ENCODE measurements at places on chromosomes 6 and 20.

DNA sequence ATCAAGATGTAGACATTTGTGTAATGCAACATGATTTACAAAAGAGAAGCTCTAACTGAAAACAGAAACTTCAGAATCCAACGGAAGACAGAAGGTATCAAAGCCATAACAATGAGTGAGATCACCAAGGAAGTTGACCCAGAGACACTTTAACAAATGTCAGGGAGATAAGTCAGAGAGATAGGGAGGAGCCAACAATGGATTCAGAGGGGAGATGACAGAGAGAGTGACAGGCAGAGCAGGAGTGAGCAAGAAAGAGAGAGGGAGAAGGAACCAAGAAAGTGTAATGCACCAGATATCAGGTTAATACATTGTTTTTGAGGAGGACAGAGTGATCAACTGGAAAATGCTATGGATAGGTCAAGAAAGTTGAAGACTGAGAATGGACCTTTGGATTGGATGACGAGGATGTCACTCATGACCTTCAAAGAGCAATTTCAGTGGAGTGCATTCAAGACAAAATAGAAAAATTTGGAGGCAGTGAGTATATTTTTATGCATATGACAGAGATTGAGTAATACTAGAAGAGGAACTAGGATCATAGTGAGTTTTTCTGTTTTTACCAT lies 86.6 kb downstream of the TRDN start:
- H3K27ac ChIP-seq = no peak overlapping the region
- no peaks in the 10 kb centered on the region for H3K27me3 ChIP-seq
- DNase-seq = no peak
- H3K36me3 ChIP-seq = no peaks in the 10 kb centered on the region
- H3K4me3 ChIP-seq = no peak overlapping the region
- no peaks in the 10 kb centered on the region for H3K4me1 ChIP-seq

DNA sequence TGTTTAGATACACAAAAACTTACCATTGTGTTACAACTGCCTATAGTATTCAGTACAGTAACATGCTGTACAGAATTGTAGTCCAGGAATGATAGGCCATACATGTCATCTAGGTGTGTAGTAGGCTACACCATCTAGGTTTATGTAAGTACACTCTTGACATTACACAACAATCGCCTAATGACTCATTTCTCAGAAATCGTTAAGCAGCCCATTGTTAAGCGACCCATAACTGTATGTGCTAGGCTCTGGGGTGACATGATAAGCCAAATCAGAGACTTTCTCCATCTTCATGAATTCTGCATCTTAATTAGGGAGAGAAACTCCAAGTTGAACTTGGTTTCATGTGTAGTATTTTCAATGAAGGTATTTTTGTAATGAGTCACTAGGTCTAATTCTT lies 17.2 kb downstream of the STK35 start:
- H3K27me3 ChIP-seq = no peaks in the 10 kb centered on the region
- H3K36me3 ChIP-seq = peaks cover 21% of the 10 kb centered on the region
- no peak overlapping the region for H3K27ac ChIP-seq
- peaks cover 50% of the 10 kb centered on the region for H3K4me1 ChIP-seq

DNA sequence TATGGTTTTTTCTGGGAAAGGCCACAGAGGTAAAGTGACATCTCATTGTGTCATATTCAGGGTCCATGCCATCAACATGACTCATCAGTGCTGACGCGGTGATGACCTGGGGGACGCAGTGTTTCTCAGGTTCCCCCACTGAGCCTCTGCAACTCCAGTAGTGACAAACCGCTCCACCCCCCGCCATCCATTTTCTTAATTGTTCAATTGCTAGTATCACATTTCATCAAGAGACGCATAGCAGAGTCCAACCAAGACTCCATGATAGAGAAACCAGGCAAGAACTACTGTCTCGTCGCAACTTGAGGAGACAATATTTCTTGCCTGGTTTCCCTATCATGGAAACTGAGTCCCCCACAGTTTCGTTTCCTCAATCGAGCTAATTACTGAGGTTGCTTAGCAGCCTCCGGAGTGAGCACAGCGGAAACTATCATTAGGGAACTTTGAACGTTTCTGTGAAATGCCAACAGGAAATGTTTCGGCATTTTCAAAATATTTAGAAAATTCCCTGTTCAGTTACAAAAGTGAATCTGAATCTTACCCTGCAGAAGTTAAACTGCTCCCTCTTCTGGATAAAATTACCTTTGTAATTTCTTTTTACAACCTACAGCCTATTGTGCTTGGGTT lies 12.2 kb upstream of the SERPINB1 start:
- H3K4me3 ChIP-seq = peak overlapping the region; percentile 39
- DNase-seq = peak; percentile 47
- no peaks in the 10 kb centered on the region for H3K36me3 ChIP-seq
- peaks cover 70% of the 10 kb centered on the region for H3K4me1 ChIP-seq
- peak overlapping the region; percentile 92 for H3K27ac ChIP-seq

GRCh38 chr20:54152227-54153040 lies 21.4 kb downstream of the CYP24A1 start:
- H3K27ac ChIP-seq = no peak overlapping the region
- H3K36me3 ChIP-seq = no peaks in the 10 kb centered on the region
- no peak overlapping the region for H3K4me3 ChIP-seq
- H3K4me1 ChIP-seq = no peaks in the 10 kb centered on the region
- H3K27me3 ChIP-seq = no peaks in the 10 kb centered on the region

- DNase-seq = no peak
- no peak overlapping the region for H3K4me3 ChIP-seq
- no peak overlapping the region for H3K27ac ChIP-seq
- no peaks in the 10 kb centered on the region for H3K27me3 ChIP-seq
- H3K36me3 ChIP-seq = peaks cover 14% of the 10 kb centered on the region
Measured at GRCh38 chr20:63718996-63719395, 11.2 kb downstream of the ZGPAT start.

DNA sequence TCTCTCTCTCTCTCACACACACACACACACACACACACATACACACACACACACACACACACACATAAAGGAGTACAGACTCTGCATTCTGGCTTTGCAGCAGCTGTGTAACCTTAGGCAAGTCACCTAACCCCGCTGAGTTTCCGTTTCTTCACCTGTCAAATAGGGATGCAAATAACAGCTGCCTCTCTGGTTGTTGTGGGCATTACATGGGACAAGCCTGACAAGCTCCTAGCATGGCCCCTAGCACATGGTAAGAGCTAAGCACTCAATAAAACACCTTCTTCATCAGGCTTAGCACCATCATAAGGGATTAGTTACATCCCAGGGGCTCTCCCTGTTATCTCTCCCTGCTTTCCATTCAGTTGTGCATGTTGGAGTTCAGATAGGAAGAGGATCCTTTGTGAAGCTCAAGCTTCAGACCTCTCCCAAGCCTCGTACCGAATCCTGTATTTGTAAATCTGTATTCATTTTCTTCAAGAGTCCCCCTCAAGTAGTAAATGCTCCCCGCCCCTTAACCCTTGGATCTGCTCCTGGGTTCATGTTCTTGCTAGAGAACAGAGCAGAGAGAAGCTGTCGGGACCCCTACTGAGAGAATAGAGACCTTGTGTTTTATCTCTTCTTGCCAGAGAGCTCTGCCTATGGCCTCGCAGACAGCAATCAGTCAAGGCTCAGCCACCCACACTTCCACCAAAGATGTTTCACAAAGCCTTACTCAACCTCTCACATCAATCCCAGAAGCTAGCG lies 2.2 kb downstream of the SLC13A3 start:
- H3K27ac ChIP-seq = no peak overlapping the region
- peaks cover 4% of the 10 kb centered on the region for H3K27me3 ChIP-seq
- H3K36me3 ChIP-seq = no peaks in the 10 kb centered on the region
- DNase-seq = no peak
- no peak overlapping the region for H3K4me3 ChIP-seq
- no peaks in the 10 kb centered on the region for H3K4me1 ChIP-seq

- no peak overlapping the region for H3K27ac ChIP-seq
- no peak for DNase-seq
- peaks cover 29% of the 10 kb centered on the region for H3K4me1 ChIP-seq
- no peak overlapping the region for H3K4me3 ChIP-seq
- peaks cover 15% of the 10 kb centered on the region for H3K36me3 ChIP-seq
Measured at GRCh38 chr6:26545627-26546026, 7.5 kb downstream of the HMGN4 start.

- no peaks in the 10 kb centered on the region for H3K27me3 ChIP-seq
- no peak overlapping the region for H3K27ac ChIP-seq
- H3K36me3 ChIP-seq = no peaks in the 10 kb centered on the region
- no peak overlapping the region for H3K4me3 ChIP-seq
- H3K4me1 ChIP-seq = no peaks in the 10 kb centered on the region
- DNase-seq = no peak
Measured at GRCh38 chr6:39951716-39952115, 17.5 kb upstream of the MOCS1 start.

DNA sequence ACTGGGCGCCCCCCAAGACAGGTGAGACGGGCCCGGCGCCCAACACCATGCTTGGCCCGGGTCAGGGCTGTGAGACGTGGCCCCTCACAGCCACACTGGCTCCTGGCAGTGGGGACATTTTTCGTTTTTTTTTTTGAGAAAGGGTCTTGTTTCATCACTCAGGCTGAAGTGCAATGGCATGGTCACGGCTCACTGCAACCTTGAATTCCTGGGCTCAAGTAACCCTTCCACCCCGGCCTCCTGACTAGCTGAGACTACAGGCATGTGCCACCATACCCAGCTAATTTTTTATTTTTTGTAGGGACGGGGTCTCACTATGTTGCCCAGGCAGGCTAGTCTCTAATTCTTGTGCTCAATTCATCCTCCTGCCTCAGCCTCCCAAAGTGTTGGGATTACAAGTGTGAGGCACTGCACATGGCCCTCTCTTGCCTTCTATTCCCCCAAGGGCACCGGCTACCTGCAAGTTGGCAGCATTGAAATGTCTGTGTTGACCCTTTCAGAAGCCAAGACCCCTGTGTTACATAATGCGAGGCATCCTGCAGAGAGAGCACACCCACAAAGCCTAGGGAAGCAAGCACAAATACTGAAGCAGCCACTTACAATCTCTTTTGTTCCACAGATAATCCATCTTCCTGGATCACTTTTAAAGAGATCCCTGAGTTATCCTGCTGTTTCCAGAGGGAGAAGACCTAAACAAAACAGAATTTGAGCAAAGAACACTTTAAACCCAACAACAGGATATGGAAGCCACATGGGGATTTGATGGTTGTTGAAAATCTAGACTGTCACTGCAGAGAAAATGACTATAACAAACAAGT lies 57.5 kb upstream of the SLC4A11 start:
- H3K27ac ChIP-seq = no peak overlapping the region
- no peaks in the 10 kb centered on the region for H3K4me1 ChIP-seq
- no peak overlapping the region for H3K4me3 ChIP-seq
- DNase-seq = no peak
- no peaks in the 10 kb centered on the region for H3K27me3 ChIP-seq

GRCh38 chr6:94893327-94893726 lies 684.0 kb upstream of the MANEA start:
- no peak for DNase-seq
- H3K27me3 ChIP-seq = no peaks in the 10 kb centered on the region
- no peak overlapping the region for H3K27ac ChIP-seq
- no peaks in the 10 kb centered on the region for H3K36me3 ChIP-seq
- H3K4me3 ChIP-seq = no peak overlapping the region

DNA sequence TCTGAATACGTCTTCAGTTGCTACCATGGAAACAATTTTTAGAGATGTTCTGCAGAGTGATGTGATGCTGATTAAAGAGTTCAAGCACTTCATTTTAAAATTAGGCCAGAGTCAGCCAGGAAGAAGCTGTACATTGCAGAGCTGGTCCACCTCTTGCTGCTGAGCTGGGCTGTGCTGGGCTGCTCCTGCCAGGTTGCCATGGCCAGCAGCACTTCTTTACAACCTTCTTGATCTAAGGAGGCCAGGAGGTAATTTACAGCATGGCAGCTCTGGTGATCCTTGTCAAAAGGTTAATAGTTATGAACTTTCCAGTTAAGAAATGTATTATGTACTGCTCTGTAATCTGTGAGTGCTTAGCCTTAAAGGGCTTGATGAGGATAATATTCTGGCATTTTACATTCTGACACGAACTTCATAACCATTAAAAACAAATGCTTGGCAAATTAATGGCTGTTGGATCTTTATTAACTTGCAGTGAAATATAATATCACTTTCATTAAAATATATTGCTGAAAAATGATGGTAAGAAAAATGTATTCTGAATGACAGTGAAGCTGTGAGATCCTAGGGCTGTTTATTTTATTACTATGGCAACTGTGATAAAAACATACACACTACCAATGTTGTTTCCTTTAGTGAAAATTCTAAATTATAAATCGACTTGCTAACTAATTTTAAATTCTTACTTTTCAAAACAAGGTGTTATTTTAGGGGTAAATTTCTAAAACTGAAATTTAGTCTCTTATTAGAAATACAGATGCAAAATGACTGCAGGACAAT lies 259.7 kb downstream of the RFPL4B start:
- DNase-seq = no peak
- no peak overlapping the region for H3K4me3 ChIP-seq
- no peaks in the 10 kb centered on the region for H3K4me1 ChIP-seq

DNA sequence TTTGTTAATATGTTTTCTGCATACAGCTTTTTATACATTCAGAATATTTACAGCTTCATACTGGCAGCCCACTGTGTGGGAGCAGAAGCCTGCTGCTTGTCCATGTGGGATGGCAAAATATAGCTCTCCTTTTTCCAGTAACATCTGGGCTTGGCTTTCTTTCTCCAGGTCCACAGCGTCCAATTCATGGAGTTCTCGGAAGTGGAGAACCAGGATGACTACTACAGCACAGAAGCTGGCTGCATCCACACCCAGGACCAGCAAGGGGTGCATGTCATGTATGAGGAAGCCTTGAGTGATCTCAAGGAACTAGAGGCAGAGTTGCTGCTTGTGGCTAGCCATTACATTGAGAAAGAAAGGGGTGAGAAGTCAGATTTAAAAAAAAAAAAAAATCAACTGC lies 143.1 kb downstream of the CD164 start:
- peaks cover 8% of the 10 kb centered on the region for H3K4me1 ChIP-seq
- H3K36me3 ChIP-seq = no peaks in the 10 kb centered on the region
- no peaks in the 10 kb centered on the region for H3K27me3 ChIP-seq
- H3K27ac ChIP-seq = no peak overlapping the region

DNA sequence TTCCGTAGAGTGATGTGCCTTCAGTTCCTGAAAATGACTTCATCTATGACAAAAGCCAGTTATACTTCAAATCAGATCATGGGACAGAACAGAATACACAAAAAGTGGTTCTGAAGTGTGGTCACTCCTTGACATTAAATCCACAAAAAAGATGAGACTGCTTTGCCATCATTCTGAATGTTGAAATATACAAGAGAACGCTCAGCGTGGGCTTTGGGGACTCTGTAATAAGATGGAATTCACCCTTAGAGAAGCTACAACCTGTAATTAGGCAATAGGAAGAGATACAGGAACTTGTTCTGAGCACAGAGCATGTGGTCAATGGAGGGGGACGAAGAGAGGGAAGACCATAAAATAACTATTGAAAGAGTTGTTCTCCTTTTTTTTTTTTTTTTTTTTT lies 184.3 kb downstream of the CARMIL1 start:
- H3K36me3 ChIP-seq = no peaks in the 10 kb centered on the region
- H3K4me1 ChIP-seq = no peaks in the 10 kb centered on the region
- no peak for DNase-seq
- H3K27ac ChIP-seq = no peak overlapping the region

DNA sequence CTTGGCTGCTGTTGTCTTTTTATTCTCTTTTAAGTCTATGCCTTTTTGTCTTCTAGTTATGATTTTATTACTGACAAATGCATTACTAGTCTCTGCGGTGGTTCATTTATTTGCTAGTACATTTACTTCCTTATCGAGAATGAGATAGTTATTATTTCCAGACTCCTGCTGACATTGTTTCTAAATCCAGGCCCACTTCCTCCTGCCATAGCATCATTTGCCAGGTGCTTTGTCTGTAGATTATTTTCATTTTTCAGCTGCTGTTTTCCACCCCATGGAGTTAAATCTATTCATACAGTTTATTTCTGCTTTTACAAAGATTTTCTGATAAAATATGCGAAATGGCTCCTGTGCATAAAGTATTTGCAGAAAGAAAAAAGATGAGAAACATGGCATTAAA lies 459.7 kb downstream of the MMUT start:
- H3K4me3 ChIP-seq = no peak overlapping the region
- no peaks in the 10 kb centered on the region for H3K36me3 ChIP-seq
- no peak overlapping the region for H3K27ac ChIP-seq
- no peaks in the 10 kb centered on the region for H3K27me3 ChIP-seq
- DNase-seq = no peak

All from CD4-positive, alpha-beta memory T cell (primary cell).